ENCODE measurements at places on chromosomes 1 and 21. TPM values are rescaled to one million over a fixed set of nuclear protein-coding genes. Genes with fewer than 3 reads are reported as not detected.

The KCNA2 gene
- total RNA-seq, result 1.00 TPM

The C1orf232 gene
- total RNA-seq, result not detected

The DNALI1 gene
- total RNA-seq, result 2.1 TPM

The SLC45A1 gene
- 5.6 TPM for total RNA-seq

The FOXD2 gene
- total RNA-seq, result 0.19 TPM

The GAS5 gene
- total RNA-seq, result 185 TPM

The MSH4 gene
- 0.37 TPM for total RNA-seq

The OR2L8 gene
- total RNA-seq, result not detected

The RRAGC gene
- total RNA-seq, result 29.2 TPM

The WNT9A gene
- total RNA-seq, result 2.7 TPM

The RORC gene
- not detected for total RNA-seq

The AZIN2 gene
- 4.0 TPM for total RNA-seq

The S100A4 gene
- total RNA-seq, result 472 TPM

The DISP1 gene
- total RNA-seq, result 8.0 TPM

The PGLYRP3 gene
- not detected for total RNA-seq

The C1orf94 gene
- total RNA-seq, result not detected

The FCRL4 gene
- total RNA-seq, result not detected

The NR1I3 gene
- not detected for total RNA-seq

The RAB13 gene
- total RNA-seq, result 149 TPM

The HEYL gene
- 25.2 TPM for total RNA-seq

The ACTL8 gene
- not detected for total RNA-seq

The KRTAP10-7 gene
- not detected for total RNA-seq

The AGMAT gene
- 0.14 TPM for total RNA-seq

The FCGR3B gene
- total RNA-seq, result 4.5 TPM

The ACTA1 gene
- total RNA-seq, result 6.4 TPM

The IGSF9 gene
- 0.10 TPM for total RNA-seq

The LEFTY2 gene
- total RNA-seq, result 4.2 TPM

The KRTAP23-1 gene
- not detected for total RNA-seq

The KDF1 gene
- total RNA-seq, result not detected

The KPRP gene
- total RNA-seq, result not detected

The ATP1A2 gene
- total RNA-seq, result 10.8 TPM

The PYGO2 gene
- total RNA-seq, result 17.0 TPM

The TSTD1 gene
- total RNA-seq, result 4.5 TPM

All from posterior vena cava (tissue), 2 donors.